ENCODE measurements at places on chromosomes 2 and 18.

DNA sequence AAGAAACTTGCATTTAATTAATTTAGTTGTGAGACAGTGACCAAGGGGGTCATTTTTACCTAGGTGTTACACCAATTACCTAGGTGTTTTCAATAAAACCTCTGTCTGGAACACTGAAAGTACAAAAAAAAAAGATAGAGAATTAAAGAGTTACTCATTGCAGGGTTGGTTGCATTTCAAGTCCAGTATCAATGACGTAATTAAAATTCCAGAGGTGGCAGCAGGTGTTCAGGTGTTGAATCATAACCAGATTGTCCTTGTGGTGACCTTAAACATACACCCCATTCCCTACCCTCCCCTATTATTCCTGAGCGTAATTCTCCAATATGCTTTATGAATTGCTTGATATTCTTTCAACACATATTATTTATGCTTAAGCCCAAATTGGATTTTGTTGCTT is 352.0 kb upstream of the SLC8A1 start:
- no peak for DNase-seq

- DNase-seq: no peak
Measured at GRCh38 chr18:54134053-54134452, 90.4 kb downstream of the MBD2 start.

DNA sequence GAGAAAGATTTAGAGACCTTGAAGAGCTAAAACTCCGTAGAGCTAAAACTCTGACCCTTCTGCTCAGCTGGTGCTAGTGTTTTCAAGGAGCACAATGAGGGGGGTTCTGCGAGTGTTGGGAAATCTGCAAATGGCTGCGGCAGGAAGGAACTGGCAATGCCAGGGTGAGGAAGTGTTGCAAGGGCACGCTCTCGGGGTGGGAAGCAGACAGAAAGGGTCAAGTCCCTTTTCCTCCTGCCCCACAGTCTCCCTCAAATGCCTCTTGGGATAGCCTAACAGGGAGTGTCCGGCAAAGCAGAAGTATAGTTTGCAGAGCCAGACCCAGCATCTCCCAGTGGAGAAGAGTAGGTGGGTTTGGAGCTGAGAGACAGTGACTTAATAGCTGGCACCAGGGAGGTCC is 60.5 kb downstream of the NCAPH start:
- DNase-seq: no peak

DNA sequence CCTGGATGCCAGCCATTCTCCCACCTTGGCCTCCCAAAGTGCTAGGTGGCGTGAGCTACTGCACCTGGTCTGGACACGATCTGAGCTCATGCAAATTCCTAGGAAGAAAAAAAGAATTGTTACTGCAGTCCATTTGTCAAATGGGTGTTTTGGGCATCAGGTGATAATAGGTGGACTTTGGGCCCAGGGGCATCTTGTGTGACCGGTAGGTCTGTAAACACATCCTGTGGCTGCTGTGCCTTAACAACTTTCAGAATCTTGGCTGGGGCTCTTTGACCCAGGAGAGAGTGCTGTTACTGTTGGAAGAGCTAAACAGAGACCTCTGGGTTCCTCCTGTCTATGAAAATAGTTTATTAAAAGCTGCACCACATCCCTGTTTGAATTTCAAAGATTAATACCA is 34.9 kb upstream of the TFCP2L1 start:
- DNase-seq: no peak

DNA sequence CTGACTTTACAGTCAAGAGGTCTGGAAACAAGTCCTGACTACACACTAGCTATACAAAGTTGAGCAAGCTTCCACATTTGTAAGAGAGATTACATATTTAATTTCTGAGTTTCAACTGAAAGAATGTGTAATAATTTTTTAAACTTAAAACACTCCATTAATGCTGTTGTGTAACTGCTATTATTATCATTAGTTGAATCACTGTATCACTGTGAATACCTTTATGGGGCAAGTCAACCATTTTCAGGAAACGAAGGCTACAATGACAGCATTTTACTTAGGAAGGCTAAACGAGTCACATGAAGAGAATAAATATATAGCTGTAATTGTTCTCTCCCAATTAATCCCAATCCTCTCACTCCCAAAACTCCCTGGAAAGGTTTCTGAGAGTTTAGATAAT is 46.3 kb downstream of the TRIP12 start:
- DNase-seq: no peak

GRCh38 chr2:112031473-112032223 is 23.4 kb upstream of the TMEM87B start:
- no peak for DNase-seq

DNA sequence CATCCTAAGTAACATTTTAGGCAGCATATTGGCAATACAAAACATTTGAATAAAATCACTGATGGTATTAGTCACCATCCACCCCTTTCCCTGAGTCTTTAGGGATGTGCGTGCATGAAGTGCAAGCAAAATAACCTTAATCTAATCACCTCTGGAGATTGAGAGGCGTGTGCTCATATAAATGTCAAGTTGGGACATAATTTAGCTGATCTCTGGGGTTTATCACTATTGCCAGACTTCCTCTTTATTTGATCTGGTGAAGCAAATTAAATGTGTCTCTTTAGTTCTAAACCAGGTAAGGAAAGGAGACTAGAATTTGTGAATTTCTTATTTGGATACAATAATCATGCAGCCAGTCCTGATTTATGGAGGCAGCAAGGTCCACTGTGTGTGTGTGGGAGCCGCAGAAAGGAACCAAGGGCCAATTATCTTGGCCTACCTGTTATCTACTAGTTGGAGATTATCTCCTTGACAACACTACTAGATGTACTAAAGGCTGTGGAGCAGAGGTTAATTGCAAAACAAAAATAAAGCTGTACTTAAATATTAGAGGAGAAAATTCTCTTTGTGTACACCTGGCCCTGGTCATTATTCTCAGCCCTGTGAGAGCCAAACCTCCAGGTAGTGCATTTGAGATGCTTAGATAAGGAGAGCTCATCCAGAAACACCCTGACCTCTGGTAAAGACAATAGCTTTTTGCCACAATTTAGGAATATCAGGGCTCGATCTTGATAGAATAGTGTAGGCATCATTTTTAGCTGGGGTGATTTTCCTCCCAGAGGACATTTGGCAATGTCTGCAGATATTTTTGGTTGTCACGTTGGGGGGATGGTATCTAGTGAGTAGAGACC is 78.2 kb downstream of the HRH4 start:
- DNase-seq: no peak

GRCh38 chr2:1606421-1607235 is 137.7 kb downstream of the PXDN start:
- no peak for DNase-seq

GRCh38 chr2:196123679-196124373 is 47.6 kb downstream of the STK17B start:
- no peak for DNase-seq

DNA sequence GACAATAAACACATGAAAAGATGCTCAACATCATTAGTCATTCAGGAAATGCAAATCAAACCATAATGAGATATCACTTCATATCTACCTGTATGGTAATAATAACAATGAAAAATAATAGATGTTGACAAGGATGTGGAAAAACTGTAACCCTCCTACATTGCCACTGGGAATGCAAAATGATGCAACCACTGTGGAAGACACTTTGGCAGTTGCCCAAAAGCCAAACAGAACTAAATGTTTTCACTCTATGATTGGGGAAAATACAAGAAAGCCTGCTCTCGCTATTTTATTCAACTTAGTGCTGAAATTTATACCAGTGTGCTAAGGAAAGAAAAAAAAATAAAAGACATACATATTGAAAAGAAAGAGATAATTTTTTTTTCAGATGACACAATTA is 934.5 kb downstream of the CNTNAP5 start:
- no peak for DNase-seq

DNA sequence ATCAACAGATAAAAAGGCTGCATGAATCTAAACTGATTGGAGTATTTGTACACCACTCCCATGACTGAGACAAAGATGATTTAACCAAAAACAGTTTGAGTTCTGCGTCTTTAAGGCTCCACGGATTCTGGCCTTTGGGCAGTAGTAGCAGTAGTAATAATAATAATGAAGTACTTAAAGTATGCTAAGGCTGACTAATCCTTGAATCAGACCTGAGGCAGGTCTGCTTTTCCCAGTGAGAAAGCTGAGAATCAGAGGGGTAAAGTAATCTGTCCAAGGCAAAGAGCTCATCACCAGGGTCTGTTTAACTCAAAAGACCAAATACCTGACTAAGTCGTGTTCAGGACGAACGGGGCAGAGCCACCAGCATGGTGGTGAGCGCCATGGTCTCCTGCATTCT is 61.4 kb downstream of the ID2 start:
- no peak for DNase-seq

DNA sequence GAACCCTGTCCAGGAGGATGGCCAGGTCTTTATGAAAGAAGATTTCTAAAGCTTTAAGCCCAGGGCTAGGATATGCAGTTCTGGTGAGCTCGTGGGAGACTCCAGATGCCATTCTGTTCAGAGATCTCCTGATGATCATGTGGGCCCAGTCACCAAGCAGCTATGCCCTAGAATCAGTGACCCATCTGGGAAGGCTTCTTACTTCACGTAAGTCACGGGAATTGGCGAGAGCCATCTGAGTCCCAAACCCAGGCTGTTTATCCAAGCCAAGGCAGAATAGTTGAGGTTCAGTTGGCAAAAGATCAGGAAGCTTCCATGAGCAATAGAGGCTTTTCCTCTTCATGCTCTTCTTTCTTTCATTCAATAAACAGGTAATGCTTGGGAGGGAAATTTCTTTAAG is 23.9 kb downstream of the ANTXR1 start:
- no peak for DNase-seq

GRCh38 chr2:115584507-115584906 is 1142.1 kb downstream of the DPP10 start:
- DNase-seq: no peak

DNA sequence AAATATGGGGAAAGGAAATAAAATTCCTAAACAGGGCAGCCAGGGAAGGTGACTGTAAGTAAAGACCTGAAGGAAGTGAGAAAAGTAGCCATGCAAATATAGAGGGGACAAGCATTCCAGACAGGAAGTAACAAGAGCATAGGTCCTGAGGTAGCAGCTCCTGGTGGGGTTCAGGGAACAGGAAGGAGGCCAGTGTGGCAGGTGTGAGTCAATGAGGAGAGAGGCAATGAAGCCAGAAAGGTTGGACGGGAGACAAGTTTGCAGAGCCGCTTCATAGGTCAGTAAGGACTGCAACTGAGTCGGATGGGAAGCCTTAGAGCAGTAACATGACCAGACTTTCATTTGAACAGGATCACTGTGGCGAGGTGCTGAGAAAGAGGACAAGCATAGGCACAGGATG is 150.9 kb downstream of the METTL4 start:
- DNase-seq: no peak

DNA sequence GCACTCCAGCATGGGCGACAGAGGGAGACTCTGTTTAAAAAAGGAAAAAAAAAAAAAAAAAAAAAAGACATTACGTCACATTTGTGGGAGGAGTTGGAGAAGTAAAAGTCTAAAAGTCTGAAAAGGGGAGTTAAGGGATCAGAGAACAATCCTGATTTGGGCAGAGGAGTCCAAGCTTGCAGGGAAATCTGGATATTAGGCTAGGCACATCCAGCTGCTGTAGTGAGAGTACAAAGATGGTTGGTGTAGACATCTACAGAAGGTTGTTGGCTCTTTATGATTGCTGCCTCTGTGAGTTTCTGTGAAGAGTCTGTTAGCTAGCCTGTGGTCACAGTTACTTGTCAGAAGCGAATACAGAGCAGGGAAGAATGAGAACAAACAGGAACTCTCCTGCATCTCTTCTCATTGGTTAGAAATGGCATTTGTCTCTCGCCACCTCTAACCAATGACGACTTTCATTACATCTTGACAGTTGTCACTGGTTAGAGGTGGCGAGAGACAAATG is 3.3 kb upstream of the OSBPL6 start:
- no peak for DNase-seq

GRCh38 chr2:213232649-213233437 is 51.4 kb upstream of the SPAG16 start:
- DNase-seq: no peak

DNA sequence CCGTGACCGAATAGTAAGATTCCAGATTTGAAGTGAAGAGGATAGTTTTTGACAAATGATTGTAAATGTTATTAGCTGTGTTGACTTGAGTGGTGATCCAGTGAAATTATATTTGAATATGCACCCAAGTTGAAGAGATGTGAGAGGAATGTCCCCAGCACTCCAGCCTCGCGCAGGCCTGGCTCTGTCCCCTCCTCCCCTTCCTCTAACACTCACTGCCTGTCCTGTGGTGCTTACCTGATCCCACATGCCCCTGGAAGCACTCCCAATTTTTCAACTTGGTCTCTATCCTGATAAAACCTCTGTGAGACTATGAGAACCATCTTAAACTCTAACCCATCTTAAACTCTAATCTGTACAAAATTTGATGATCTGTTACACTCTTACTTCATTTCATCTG is 154.7 kb upstream of the LRP1B start:
- no peak for DNase-seq

- DNase-seq: no peak
Measured at GRCh38 chr2:12787891-12788801, 71.4 kb downstream of the TRIB2 start.

DNA sequence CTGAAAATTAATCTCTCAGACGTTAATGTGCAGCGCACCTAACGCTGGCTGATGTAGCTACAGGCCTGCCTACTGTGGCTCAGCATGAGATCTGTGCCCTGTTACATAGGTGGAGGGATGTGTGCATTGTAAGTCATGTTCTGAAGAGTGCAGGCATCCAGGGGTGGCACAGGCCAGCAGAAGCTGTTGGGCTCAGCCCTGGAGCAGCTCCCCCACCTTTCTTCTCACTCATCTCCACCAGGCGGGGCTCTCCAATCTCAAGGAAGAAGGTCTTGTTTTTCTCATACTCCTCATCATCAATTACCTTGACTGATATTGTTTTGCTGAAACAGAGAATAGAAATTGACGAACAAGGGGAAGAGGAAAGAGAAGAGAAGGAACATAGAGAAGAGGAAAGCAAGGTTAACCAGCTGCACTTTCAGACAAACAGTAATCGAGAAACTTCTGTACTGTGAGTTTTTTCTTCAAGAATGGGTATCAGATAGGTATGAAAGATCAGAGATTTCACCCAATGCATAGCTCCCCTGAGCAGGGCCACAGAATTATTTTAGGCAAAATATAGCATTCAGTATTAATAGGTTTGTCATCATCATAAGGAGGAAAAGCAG is 273.6 kb downstream of the SLC8A1 start:
- no peak for DNase-seq

DNA sequence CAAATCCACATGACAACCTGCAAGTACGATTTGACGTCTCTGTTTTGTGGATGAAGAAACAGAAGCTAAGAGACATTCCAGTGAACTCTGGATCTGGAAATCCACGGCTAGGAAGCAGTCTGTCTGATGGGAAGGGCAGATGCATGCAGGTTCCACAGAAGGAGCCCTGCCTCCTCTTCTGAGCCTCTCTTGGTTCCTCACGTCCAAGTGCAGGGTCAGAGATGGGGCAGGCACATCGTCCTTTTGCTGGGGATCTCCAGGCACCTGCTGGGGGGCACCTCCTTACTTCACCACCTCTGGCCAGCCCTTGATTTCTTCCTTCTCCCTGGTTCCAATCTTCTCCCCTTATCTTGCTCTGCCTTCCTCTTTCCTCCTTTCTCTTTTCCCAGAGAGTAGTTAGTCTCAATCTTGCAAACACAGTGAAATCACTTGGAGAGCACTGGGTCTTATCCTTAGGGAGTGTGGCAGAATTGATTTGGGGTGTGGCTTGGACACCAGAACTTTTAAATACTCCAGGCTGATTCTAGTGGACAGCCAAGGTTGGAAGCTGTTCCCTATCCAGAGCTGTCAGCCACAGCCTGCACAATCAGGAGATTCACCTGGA is 137.8 kb downstream of the BCL2 start:
- no peak for DNase-seq

GRCh38 chr2:232255033-232255432 is 123.5 kb upstream of the ALPP start:
- no peak for DNase-seq
